ENCODE measurements at places on chromosomes 16 and 17. TPM values are rescaled to one million over a fixed set of nuclear protein-coding genes. Genes with fewer than 3 reads are reported as not detected.

- H3K36me3 ChIP-seq: peaks cover 82% of the 10 kb centered on the region
- H3K4me1 ChIP-seq: peaks cover 18% of the 10 kb centered on the region
- no peak for DNase-seq
- H3K27ac ChIP-seq: peak overlapping the region; percentile 13
These were observed 205.0 kb upstream of the CACNG3 start for GRCh38 chr16:24051125-24051524.

HBQ1 gene
- not detected for total RNA-seq

DYNLRB2 gene
- total RNA-seq: not detected

KRTAP4-1 gene
- not detected for total RNA-seq

- H3K27me3 ChIP-seq: no peaks in the 10 kb centered on the region
- peak overlapping the region; percentile 5 for H3K4me3 ChIP-seq
- H3K27ac ChIP-seq: no peak overlapping the region
- peaks cover 79% of the 10 kb centered on the region for H3K36me3 ChIP-seq
These were observed 3.0 kb downstream of the KARS1 start for GRCh38 chr16:75644240-75645012.

DNA sequence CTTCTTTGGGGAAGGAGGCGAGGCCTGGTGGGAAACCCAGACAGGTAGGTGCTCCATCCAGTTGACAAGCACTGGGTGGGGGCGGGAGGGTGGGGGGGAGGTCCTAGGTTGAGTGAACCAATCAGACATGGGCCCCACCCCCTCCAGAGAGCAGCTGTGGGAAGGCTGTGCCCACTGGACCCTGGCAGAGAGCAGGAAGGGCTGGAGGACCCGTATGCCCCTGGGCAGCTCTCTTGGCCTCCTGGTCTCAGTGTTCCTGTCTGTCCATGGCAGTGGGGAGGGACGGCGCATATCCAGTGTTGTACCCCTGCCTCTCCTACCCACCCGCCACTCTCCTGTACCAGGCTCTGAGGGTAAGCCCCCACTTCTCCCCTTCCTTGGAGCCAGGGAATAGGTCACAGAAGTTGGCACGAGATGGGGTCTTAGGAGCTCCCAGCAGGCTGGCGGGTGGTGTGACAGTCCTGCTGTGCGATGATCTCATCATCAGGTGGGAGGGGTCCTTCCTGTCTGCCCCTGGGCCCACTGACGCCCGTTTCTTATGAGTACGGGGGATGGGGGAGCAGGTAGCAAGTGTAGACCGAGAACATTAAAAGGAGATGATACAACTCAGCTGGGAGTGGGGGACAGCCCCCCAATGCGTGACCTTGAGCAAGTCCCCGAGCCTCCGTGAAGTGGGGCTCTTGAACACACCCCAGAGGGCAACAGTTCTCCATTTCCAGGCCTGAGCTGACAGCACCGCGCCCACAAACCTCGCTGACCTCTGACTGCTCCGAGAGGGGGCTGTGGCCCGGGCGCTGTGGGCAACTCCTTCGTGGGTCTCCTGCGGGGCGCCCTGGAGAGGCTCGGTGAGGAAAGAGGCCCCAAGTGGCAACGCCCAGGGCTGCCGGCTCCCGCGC, 1.2 kb upstream of the ZFPM1 start:
- peaks cover 3% of the 10 kb centered on the region for H3K36me3 ChIP-seq
- peaks cover 49% of the 10 kb centered on the region for H3K4me1 ChIP-seq
- DNase-seq: no peak
- H3K27me3 ChIP-seq: no peaks in the 10 kb centered on the region
- H3K27ac ChIP-seq: peak overlapping the region; percentile 4

DNA sequence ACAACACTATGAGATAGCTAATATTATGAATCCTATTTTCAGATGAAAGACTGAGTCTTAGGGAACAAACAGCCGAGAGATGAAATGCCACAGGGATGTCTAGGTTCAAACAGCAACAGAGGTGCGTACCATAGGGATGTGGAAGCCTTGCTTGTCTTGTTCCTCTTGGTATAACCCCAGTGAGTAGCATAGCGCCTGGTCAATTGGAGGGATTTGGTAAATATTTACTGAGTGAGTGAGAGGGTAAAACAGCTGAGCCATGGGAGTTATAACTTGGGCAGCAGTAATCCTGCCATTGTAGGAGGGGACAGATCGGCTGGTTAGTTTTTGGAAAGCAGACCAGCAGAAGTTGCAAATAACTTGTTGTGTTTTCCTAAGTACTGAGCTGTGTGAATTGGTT, 80.2 kb downstream of the WWOX start:
- H3K36me3 ChIP-seq: peaks cover 4% of the 10 kb centered on the region
- H3K4me3 ChIP-seq: no peak overlapping the region
- DNase-seq: no peak

DNA sequence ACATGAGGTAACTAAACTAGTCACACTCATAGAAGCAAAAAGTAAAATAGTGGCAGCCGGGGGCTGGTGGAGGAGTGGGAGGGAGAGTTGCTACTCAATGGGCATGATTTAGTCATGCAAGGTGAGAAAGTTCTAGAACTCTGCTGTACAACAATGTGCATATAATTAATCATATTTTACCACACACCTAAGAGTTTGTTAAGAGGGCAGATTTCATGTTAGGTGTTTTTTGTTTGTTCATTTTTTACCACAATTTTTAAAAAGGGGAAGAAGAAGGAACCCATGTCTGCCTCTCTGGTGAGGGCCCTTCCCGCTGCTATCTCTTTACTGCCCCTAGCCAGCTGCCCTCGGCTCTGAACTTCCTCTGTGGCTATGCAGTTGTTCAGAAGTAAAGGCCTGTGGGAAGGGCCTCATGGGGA, 11.2 kb downstream of the CD300LB start:
- H3K27me3 ChIP-seq: peaks cover 3% of the 10 kb centered on the region
- no peak for DNase-seq
- H3K27ac ChIP-seq: peak overlapping the region; percentile 35
- H3K36me3 ChIP-seq: no peaks in the 10 kb centered on the region

DNA sequence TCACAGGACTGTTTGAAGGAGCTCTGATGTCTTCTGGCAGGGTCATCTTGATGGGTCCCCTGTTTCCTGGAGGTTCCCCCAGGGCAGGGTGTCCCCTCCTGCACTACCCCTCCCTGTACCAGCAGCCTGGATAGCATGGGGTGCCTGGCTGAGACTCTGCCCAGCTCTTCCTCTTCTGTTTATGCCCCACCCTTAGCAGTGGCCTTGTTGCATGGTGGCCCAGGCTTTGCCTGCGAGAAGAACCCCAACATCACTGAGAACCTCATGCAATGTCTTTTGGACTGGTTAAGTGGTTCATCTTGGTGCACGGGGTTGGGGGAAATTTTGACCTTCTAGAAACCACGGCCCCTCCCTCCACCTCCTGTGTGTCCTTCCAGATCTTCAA, 121.8 kb downstream of the IRX3 start:
- H3K4me3 ChIP-seq: no peak overlapping the region
- no peaks in the 10 kb centered on the region for H3K36me3 ChIP-seq
- no peaks in the 10 kb centered on the region for H3K4me1 ChIP-seq
- H3K27me3 ChIP-seq: no peaks in the 10 kb centered on the region

MED31 gene
- total RNA-seq: 23.4 TPM

Data from activated B cell treated with CpG ODN at 0.5 μM for 24 hours (primary cell).